Small intestine (tissue), 16 donors: ENCODE measurements at places on chromosomes 3 and 15.

- no peak for DNase-seq
Measured at GRCh38 chr3:66259566-66260255, 38.9 kb downstream of the SLC25A26 start.

DNA sequence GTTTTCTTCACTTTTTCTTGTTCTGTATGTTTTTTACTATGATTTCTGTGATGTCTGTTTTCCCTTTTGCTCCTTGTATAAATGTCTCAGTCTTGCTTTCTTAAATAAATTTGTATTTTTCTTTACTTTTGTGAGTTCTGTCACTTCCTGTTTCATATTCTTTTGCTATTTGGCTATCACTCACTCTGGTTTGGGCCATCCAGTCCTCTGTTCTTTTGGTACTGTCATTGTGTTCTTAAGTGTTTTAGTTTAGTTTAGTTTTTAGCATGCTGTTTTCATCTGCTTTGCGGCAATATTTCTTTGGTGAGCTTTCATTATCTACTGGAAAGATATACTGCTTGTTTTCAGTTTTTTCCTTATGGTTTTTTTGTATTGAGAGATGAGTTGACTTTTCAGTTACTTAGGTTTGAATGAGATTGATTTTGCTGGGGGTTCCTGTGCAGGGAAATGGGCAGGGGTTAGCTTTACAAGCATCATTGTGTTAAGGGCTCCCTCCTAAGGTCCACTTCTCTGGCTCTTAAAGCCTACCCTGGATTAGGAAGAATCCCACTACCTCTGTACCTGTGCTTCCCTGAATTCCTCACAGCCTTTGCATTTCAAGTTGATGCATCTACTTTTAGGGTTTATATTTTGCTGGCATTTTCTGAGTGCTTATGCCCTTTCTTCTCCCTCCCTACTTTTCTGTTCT is 35.1 kb downstream of the PDCD6IP start:
- DNase-seq: no peak

GRCh38 chr3:83567935-83568334 is 1390.9 kb upstream of the CADM2 start:
- DNase-seq: no peak

- DNase-seq: no peak
Measured at GRCh38 chr3:136291302-136291701, 41.2 kb downstream of the PCCB start.

DNA sequence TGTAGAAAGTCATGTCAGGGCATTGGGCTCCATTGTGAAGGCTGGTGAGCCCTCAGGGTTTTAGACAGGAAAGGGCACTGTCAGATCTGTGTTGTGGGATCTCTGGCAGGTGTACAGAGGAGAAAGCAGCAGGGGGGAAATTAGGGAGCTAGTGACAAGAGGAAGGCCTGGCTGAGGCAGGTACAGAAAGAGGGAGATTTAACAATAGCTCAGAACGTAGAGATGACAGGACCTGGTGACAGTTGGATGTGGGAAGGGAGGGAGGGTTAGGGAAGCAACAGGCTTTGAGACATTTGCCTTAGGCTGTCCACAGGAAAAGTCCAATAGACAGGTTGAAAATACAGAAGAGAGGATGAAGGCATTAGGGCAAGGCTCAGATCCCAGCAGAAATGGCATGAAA is 288.1 kb downstream of the EPHB1 start:
- DNase-seq: no peak

DNA sequence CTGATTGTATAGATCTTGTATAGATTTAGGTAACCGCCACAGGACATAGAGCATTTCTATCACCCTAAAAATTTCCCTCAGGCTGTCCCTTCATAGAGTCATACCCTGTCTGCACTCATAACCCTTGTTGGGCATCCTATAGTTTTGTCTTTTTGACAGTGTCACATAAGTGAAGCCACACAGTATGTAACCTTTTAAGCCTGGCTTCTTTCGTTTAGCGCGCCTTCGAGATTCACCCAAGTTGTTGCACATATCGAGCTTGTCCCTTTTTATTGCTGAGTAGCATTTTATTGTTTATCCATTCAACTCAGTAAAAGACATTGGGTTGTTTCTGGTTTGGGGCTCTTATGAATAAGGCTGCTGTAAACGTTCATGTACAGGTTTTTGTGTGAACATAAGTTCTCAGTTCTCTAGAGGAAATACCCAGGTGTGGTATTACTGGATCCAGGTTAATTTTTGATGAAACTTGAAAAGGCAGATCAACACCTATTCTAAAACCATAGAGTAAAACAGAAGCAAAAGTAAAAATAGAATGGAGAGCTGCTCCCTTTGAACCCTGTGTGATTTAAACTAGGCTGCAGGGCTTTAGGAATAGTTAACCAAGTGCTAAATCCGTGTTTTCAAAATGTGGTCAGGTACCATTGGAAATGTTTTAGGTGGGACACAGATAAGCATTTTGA is 49.5 kb downstream of the CD86 start:
- DNase-seq: no peak

DNA sequence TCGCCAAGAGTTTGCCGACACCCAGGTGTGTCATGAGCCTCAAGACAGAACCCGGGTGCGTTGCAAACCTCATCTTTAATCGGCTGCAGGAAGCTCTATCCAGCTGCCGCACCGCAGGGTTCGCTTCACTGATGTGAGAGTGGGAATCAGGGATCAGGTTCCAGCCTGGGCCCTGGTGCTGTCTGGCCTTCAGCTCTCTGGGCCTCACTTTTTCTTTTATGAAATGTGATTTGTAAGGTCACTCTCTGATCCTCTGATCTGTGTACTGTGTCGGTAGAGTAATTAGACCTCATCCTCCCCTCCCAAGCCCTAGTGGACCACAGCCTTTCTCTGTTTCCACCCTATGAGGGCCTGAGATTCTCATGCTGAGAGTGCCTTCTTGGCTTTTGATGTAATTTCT is 202.8 kb upstream of the UBE2E1 start:
- no peak for DNase-seq

- DNase-seq: no peak
Measured at GRCh38 chr3:31997500-31997899, 15.9 kb downstream of the ZNF860 start.

- DNase-seq: no peak
Measured at GRCh38 chr3:159239059-159239458, 437.2 kb downstream of the MFSD1 start.

DNA sequence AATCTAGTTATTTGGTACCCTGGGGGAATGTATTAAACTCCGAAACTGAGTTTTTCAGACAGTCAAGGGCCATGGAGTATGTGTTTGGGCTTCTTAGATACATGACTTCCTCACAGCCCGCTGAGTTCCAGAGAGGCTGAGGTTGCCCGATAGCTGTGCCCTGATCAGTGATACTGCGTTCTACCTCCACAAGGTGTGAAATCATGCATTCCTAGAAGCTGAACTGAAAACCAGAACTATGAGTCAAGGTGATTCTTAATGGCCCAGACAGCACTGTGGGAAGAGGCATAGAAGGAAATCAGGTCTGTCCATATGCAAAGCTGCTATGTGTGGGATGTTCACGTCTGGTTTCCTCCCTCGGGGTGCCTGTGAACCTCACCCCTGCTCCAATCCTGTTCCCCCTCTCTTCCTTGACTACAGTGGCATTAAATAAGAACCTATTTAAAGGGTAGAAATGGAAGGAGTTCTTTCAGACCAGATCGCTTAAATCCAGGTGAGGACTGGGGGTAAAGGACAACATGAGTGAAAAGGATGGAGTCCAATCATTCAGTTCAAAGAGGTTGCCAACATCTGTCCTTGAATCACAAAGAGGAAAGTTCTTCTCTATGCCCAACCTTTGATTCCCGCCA is 74.3 kb downstream of the MYO1E start:
- DNase-seq: no peak

DNA sequence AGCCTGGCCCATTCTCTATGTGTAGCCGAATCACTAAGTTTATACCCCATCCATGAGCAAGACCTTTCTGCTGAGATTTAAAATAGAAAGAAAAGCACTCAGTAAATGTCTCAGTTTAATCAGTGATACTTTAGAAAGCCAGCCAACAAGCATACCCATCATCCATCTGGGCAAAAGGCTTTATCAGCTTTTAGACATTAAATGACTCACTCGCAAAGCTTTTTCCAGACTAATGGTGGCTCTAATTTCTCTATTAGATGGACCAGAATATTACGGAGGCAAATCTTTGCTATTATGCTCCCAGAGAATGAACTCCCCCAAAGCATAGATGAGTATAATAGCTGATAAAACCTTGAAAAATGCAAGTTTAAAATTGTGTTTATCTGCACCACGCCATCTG is 727.8 kb downstream of the GBE1 start:
- no peak for DNase-seq

GRCh38 chr3:52532838-52533622 is 627 bp downstream of the NT5DC2 start:
- no peak for DNase-seq

GRCh38 chr15:84879088-84879780 is 5.2 kb upstream of the SLC28A1 start:
- DNase-seq: no peak

DNA sequence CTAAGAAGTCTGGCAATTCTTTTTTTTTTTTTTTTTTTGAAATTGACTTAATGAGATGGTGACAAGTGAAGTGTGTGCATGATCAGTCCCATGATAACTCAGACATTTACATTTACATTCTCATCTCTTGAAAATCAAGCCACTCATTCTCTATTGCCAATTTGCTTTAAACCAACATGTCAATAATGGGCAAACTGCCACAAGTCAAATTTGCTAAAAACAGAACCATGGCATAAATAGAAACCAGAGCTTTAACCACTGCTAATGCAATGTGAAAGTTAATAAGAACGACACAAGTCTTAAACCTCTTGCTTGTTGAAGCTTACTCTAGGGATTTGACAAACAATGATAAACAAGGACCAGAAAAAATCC is 12.0 kb upstream of the COL8A1 start:
- no peak for DNase-seq

- DNase-seq: no peak
Measured at GRCh38 chr3:69869643-69870042, 129.9 kb upstream of the SAMMSON start.

DNA sequence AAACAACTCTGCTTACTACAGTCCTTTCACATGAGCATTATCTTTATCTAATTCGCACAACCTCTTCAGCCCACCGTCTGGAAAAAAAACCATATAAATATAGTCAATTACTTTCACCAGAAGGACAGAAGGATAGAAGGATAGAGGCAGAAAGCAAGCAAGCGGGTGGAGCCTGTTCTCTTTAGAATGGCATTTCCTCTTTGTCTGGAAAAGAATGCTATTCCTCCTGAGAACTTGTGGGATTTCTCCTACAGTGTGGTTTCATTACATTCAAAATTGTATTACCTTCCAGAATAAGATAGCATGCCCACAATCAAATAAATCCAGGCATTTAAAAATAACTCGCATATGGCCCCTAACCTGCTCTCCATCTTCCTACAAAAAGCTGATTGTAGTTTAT is 23.1 kb downstream of the SLC30A4 start:
- DNase-seq: no peak

GRCh38 chr3:38662544-38662943 is 13.1 kb upstream of the SCN5A start:
- DNase-seq: peak; percentile 47

- DNase-seq: peak; percentile 7
Measured at GRCh38 chr3:38627956-38628355, 21.5 kb downstream of the SCN5A start.

DNA sequence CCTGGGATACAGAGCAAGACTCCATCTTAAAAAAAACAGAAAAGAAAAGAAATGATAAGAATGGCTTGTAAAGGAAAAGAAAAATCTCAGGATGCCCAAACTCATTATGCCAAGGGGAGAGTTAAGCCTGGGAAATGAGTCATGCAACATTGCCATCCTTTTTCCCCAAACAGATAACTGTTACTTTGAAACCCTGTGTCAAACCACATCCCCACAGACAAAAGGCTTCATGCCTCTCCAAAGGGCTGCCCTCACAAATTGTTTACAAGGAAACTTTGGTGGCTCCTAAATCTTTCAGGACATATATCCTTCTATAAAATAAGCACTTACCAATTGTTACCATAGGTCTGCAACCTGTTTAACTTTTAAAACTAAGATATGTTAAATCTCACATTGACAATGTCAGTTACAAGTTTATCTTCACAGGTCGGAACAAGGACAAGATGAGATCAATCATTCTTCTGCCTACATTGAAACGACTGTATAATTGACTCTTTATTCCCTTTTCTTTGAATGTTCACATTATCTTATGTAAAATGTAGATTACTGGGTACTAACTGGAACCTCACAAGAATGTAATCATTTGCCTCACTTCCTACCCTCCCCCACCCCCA is 18.6 kb upstream of the SENP7 start:
- DNase-seq: no peak

GRCh38 chr3:72663429-72663828 is 184.8 kb downstream of the SHQ1 start:
- DNase-seq: no peak
